ENCODE measurements at places on chromosomes 4 and X.
A peak's percentile ranks its signal among the peaks of the same experiment; 100 is the strongest.

GRCh38 chr4:101122019-101122418, 225.3 kb downstream of the PPP3CA start:
- no peak for DNase-seq

GRCh38 chr4:146763560-146763959, 124.9 kb downstream of the POU4F2 start:
- no peak for DNase-seq

DNA sequence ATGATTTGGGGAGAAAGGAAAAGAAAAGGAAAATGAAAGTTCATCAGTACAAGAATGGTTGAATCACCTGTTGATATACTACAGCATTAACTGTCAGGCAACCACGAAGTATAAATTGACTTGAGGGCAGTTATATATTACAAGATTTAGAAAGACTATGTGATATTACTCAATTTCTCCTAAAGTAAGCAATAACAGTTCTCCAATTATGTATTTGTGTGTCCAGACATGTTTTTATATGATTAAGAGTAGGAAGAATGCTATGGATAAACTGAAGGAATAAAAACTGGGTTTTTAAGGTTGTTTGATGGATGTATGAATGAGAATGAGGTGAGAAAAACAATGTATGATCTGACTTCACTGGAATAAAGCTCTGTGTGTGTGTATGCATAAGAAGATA, 2234.4 kb downstream of the ARAP2 start:
- DNase-seq, result no peak

DNA sequence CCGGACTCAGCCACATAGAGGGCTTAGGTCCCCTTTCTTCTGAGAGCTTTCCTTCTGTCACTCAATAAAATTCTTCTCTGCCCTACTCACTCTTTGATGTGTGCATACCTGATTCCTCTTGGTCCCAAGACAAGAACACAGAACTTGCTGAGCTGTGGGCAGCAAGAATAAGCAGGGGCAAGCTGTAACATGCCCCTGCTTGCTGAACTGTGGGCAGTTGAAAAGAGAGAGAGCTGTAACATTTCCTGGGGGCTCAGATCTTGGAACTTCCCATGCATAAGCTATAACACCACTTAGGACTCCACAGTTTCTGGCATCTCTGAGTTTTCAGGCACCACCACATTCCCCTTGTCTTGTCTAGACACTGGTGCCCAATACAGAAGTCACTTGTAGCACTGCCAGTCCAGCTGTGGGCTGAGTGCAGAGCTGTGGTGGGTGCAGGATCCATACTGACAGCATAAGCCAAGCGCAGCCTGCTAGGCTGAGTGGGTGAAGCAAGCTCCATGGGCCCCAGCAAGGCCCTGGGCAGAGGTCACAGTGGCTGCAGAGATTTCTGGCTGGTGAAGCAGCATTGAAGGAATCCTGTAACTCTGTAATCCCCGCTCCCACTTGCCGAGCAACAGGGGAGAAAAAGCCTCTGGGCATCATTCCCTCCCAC, 241.2 kb downstream of the PCDH10 start:
- no peak for DNase-seq

GRCh38 chr4:168541266-168541953, 44.6 kb downstream of the PALLD start:
- DNase-seq, result no peak

GRCh38 chr4:13851085-13851940, 223.8 kb upstream of the BOD1L1 start:
- no peak for DNase-seq

DNA sequence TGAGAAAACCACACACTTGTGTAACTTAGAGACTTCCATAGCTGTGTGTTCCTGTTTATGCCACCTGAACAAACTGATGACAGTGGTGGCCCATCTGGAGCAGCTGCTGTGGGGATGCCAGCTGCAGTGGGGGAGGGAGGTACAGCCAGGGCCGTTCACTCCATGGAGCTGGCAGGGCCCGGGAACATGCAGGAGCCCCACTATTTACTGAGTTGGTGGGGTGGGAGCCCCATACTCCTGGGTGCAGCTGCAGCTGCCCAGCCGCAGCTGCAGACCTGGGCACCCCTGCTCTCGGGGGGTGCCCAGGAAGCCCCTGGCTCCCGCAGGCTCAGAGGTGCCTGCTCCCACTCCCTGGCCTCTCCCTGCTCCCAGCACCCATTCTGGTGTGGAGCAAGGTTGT, 398.6 kb upstream of the RASGEF1B start:
- DNase-seq, result no peak

DNA sequence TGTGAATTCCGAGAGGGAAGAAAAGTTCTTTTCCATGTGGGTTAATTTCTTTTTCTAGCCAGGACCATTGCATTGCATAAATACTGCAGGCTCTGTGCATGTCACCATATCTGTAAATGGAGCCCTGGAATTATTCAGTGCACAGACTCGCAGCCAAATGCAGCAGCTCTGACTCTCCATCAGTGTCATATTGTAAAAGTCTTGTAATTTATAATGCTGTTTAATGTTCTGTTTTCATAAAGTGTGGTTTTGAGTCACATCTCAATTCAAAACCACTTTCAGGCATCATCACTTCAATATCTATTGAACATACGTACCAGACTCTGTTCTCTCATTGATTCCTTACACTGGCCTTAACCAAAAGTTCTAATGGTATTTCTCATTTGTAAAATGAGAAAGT, 193.9 kb upstream of the RPL34 start:
- DNase-seq, result no peak

- no peak for DNase-seq
Observed at GRCh38 chr4:44772340-44772739, 46.0 kb upstream of the GNPDA2 start.

GRCh38 chrX:29947225-29947624, 268.1 kb upstream of the MAGEB2 start:
- DNase-seq, result no peak

- DNase-seq, result no peak
Observed at GRCh38 chr4:122797405-122798094, 29.1 kb upstream of the FGF2 start.

DNA sequence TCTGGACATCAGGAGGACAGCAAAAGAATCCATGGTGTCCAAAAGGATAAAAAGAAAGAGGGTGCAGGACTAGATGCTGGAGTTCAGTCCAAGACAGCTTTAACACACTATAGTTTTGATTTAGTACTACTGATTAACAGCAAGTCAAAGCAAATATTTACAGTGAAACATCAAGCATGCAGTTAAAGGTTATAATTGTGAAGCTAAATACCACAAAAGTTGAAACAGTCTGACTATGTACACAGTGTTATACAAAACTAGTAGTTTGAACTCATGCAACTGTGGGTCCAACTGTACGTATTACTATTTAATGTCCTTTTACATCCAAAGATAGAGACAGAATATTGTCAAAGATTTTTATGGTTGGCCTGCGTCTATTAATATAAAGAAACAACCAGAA, 57.6 kb downstream of the CHIC2 start:
- no peak for DNase-seq

GRCh38 chr4:99462875-99463464, 27.8 kb upstream of the ADH7 start:
- DNase-seq, result peak; percentile 8

- no peak for DNase-seq
Observed at GRCh38 chr4:70674731-70675130, 8.4 kb upstream of the JCHAIN start.

DNA sequence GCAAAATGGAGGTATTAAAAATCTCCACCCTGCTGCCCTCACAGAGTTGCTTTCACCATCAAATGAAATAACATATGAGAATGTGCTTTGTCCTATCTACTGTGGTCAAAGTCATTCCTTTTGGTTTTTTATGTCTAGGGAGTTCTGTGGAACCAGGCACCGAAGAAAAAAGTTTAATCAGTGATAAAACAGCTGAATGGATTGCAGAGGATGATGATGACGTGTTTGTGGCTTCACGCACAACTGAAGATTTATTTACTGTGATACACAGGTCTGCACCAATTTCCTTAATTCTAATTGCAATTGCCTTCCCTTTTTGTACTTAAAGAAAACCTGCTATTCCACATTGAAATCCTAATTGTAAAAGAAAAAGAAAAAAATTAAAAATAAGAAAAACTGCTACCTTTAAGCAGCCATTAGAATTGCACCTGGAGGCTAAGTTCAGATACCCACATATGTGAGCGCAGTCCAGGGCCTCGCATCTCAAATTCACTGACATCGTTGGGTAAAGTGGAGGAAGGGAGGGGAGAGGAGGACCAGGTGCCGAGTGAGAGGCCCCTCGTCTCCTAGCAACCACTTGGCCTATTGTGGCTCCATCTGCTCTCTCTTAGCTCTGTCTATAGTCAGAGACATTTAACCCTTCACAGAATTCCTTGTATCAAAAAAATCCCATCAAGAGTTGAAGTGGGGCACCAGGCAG, 10.5 kb upstream of the RTL5 start:
- no peak for DNase-seq

DNA sequence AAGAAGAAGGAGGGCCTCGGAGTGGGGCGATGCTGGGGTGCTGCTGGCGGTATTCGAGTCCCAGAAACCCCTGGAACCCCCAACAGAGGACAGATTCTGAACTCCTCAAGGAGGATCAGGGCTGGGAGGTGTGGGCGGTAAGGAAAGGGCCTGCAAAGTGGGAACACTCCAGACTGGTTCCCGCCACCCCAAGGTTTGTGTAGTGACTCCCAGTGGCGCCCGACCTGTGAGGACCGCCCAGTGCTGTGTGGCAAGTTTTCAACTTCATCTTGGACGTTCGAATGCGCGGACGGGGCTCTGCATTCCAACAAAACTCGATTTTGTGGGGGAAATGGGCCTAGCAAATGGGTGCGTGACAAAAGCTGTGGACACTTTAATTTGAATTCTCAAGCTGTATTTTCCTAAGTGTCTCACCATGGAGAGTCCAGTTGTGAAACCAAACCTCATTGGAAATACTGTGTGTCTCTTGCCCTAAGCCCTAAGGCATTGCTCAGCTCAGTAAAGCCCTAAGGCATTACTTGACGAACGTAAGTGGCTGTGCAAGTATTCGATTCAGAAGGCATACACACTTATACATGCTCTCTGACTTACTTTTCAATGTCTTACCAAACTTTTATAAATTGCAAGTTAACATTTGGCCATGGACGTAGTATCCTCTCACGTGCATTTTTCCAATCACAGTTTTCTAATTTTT, 27.4 kb upstream of the XAGE1B start:
- no peak for DNase-seq

- no peak for DNase-seq
Observed at GRCh38 chr4:134708616-134709015, 507.0 kb upstream of the PABPC4L start.

GRCh38 chr4:145819853-145820181, 118.8 kb downstream of the ZNF827 start:
- no peak for DNase-seq

DNA sequence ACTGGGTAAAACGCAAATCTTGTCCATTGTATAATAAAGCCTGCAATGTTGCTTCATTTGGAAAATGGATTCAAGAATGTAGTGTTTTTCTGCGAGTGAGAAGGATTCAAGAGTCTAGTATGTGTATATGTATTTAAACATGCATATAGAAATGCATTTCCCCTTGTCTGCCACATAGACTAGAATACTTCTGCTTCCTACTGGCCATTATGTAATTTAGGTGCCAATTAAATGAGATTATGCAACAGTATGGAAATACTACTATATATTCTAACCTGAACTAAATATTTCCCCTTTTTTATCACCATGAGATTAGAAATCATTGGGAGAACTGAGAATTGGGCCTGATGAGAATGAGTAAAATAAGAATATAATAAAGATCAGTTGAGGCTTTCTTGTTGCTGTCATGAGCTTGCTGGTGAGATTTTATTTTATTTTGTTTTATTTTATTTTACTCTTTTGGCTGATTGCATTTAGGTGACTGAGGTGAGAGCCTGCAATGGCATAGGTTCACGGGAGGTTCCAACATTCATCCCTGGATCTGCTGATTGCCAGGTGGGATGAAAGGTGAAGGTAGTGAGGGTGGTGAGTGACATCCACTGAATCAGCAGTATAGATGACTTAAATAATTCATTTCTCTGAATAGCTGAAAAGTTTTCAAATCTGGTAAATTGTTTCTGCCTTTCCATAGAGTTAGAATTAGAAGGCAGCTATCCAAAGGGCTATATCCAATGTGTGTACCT, 95.6 kb upstream of the SLC4A4 start:
- DNase-seq, result no peak

GRCh38 chr4:36337665-36338185, 56.3 kb downstream of the DTHD1 start:
- no peak for DNase-seq
